CD8-positive, alpha-beta memory T cell (primary cell): ENCODE measurements at places on chromosomes 3 and 15. TPM values are rescaled to one million over a fixed set of nuclear protein-coding genes. Genes with fewer than 3 reads are reported as not detected.

DNA sequence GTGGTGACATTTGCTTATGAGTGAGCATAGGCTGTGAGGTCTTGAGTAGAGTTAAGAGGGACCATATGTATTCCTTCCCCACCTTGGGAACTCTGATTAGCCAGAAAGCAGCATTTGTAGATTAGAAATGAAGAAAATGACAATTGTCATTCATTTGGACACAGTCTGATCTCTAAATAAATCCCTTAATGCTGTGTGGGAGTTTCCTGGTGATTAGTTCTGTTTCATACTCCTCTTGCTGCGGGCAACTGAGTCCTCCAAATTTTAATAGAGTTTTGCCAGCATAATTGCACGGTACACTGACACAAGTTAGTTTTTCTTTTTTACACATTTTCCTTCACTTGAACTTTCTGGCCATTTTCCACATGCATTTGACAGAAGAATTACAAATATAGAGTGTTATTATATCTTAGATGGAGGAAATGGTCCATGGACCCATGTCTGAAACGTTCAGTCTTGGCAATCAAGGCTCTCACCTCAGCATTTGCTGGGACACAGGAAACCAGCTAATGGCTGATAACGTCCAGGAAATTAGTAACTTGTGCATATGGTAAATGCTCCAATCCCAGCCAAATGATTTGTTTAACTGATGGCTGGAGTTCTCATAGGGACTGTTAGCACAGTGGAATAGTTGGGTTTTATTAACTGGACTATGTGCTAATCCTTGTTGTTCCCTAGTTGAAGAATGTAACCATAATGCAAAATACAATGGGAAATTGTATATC lies 321.2 kb downstream of the RBMS3 start:
- no peaks in the 10 kb centered on the region for H3K36me3 ChIP-seq
- DNase-seq, result no peak
- no peaks in the 10 kb centered on the region for H3K27me3 ChIP-seq
- H3K4me3 ChIP-seq, result no peak overlapping the region
- no peaks in the 10 kb centered on the region for H3K4me1 ChIP-seq

Gene THBS1
- total RNA-seq, result 6.6 TPM

Gene HRG
- total RNA-seq, result not detected

DNA sequence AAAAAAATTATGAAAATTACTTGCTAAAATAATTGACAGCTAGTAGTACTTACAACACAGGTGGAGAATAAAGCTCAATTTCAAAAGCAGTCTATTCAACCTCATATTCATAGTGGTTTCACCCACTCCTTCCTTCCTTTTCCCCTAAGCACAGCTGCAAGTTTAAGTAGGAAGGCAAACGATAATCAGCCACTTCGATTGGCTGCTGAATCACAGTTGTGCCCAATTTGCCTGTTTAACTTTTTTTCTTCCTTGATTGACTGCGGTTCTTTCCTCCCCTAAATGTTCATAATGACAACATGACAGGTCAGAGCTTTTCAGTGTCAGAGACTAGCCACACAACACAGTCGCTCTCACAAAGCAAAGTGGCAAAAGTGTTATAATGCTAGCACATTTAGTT lies 468.0 kb upstream of the GBE1 start:
- no peak overlapping the region for H3K27ac ChIP-seq

Gene TLR9
- total RNA-seq, result 0.16 TPM

DNA sequence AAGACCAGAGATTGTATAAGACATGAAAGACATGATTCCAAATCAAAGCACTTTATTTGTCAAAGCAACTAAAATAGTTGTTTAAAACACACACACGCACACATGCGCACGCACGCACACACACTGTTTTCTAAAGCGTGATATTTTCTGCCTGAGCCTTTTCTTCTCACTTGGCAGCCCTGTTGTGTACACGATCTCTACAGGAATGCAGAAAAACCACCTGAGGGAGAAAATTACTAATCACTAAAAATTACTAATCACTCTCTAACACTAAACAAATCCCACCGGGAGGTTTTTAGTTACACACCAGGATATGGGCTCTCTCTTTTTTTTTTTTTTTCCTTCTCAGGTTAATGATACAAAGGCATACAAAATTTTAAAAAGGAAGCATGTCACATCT lies 160.1 kb upstream of the ATP11B start:
- H3K36me3 ChIP-seq, result no peaks in the 10 kb centered on the region
- no peak overlapping the region for H3K4me3 ChIP-seq
- peaks cover 7% of the 10 kb centered on the region for H3K27me3 ChIP-seq
- no peaks in the 10 kb centered on the region for H3K4me1 ChIP-seq

GRCh38 chr15:51709031-51709430 lies 27.7 kb downstream of the SCG3 start:
- no peak for DNase-seq
- no peaks in the 10 kb centered on the region for H3K27me3 ChIP-seq
- H3K4me1 ChIP-seq, result no peaks in the 10 kb centered on the region
- H3K4me3 ChIP-seq, result no peak overlapping the region

GRCh38 chr15:91855684-91856489 lies 2.4 kb downstream of the SLCO3A1 start:
- no peak overlapping the region for H3K4me3 ChIP-seq
- H3K4me1 ChIP-seq, result peaks cover 80% of the 10 kb centered on the region
- no peaks in the 10 kb centered on the region for H3K36me3 ChIP-seq
- no peak overlapping the region for H3K27ac ChIP-seq
- peak; percentile 19 for DNase-seq

DNA sequence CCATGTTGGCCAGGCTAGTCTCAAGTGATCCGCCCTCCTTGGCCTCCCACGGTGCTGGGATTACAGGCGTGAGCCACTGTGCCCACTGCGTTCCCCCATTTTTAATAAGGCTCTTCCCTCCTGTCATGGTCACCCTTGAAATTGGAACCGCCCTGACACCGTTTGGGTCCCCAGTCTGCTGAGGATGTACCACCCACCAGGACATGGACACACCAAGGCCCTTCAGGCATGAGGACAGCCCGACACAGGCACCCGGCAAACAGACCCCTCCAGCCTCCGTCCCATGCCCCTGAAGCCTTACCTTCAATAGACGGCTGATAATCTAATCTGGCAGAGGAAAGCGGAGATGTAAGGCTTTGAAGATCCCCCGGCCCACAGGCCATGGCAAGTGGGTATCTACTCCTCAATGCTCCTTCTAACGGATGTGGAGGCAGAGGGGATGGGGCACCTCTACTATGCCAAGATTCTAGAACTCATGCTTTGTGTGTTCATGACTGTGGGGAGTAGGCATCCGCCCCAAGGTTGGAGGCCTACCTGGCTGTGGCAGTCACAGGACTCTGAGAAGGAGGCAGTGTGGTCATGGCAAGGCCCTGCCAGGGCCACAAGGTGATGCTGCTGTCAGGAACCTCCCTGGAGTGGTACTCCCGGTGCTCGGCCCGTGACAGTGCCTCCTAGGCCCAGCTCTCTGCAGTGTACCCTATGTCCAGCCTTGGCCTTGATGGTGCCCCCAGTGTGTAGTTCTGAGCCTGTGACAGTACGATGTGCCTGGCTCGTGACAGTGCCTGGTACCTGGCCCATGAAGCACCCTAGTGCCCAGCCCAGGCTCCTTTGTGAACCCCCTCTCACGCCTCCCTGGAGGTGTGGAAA lies 18.6 kb upstream of the PRSS50 start:
- no peak overlapping the region for H3K4me3 ChIP-seq
- H3K27me3 ChIP-seq, result no peaks in the 10 kb centered on the region
- DNase-seq, result no peak
- no peaks in the 10 kb centered on the region for H3K36me3 ChIP-seq
- H3K27ac ChIP-seq, result no peak overlapping the region

DNA sequence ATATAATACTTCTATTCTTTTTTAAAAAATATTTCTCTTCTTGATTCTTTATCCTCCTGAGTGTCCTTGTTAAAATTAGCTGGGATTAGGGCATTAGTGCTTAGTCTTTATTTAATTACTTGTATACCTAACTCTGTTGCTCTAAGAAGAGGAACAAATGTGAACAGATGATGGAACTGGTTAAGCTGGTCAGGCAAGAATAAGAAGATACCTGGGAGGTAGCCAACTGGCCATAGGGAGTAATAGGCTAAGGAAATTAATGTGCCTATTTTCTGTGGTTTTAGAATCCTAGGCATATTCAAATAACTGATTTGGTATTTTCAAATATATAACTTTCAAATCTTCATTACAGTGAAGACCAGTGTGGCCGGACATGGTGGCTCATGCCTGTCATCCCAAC lies 54.4 kb downstream of the EIF3J start:
- no peak overlapping the region for H3K27ac ChIP-seq
- no peak overlapping the region for H3K4me3 ChIP-seq
- peaks cover 48% of the 10 kb centered on the region for H3K36me3 ChIP-seq

- H3K27ac ChIP-seq, result no peak overlapping the region
- no peak for DNase-seq
These were observed 18.4 kb downstream of the GCSAM start for GRCh38 chr3:112114576-112115160.

DNA sequence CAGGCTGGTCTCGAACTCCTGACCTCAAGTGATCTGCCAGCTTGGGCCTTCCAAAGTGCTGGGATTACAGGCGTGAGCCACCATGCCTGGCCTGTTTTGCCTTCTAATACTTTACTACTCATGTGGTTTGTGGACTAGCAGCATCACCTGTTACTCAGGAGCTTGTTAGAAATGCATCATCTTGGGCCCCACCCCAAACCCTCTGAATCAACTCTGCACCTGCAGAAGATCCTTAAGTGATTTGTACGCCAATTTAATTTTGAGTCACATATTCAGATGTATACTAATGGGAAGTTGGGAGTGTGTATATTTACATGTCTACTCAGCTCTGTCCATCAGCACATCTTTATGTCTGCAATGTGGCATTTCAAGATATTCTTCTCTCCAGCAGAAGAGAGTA lies 6.1 kb downstream of the TBC1D21 start:
- no peak for DNase-seq
- H3K36me3 ChIP-seq, result no peaks in the 10 kb centered on the region
- H3K4me3 ChIP-seq, result no peak overlapping the region
- no peak overlapping the region for H3K27ac ChIP-seq
- no peaks in the 10 kb centered on the region for H3K27me3 ChIP-seq
- H3K4me1 ChIP-seq, result no peaks in the 10 kb centered on the region

DNA sequence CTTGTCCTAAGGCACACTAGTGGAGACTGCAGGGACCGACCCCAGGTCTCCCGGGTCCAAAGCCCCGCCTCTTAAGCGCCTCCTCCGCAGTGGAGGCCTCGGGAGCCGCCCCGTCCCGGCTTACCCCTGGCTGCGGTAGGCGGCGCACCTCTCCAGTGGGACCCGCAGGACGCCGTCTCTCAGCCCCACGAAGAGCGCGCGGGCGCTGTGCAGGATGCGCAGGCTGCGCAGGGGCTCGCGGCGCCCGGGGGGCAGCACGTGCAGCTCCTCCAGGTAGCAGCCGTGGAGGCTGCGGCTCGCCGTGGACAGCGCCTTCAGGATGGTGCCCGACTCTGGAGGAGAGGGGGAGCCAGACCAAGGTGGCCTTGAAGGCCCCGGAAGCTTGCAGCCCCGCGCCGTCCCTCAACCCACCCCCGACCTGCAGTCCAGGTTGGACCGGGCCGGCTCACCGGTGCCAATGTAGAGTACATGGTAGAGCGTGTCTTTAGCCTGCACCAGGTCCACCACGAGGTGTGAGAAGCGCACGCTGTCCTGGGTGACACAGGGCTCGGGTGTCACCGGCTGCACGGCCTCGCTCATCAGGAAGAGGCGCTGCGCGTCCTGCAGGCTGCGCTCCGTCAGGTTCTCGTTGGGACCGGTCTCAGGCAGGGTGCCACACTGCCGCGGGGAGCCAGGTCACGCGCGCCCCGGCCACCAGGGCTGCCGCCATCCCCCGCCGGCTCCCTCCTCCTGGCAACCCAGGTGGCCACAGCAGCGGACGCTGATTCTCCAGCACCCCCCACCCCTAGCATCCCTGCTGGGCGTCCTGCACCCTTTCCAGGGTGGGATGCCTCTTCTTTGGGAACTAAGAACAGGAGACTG lies 105.5 kb downstream of the SEMA5B start:
- DNase-seq, result no peak
- H3K4me3 ChIP-seq, result no peak overlapping the region
- H3K36me3 ChIP-seq, result no peaks in the 10 kb centered on the region
- H3K4me1 ChIP-seq, result no peaks in the 10 kb centered on the region

Gene SPINK8
- total RNA-seq, result not detected

GRCh38 chr15:60020736-60021135 lies 16.6 kb downstream of the FOXB1 start:
- no peaks in the 10 kb centered on the region for H3K36me3 ChIP-seq
- no peak overlapping the region for H3K4me3 ChIP-seq
- no peak for DNase-seq
- no peak overlapping the region for H3K27ac ChIP-seq
- no peaks in the 10 kb centered on the region for H3K27me3 ChIP-seq
- no peaks in the 10 kb centered on the region for H3K4me1 ChIP-seq

DNA sequence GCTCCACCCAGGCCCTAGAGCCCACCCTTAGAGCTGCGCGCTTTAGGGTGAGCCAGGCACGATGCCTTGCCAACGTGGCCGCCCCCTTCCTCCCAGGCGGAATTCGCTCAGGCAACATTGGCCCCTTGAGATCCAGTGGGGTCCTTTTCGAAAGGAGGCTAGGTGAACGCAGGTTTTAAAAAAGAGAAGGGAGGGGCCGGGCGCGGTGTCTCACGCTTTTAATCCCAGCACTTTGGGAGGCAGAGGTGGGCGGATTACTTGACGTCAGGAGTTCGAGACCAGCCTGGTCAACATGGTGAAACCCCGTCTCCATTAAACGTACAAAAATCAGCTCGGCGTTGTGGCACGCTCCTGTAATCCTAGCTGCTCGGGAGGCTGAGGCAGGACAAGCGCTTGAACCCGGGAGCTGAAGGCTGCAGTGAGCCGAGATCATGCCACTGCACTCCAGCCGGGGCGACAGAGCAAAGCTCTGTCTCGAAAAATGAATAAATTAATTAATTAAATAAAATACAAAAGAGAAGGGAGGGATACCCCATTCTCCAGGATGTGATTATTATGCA lies 984 bp upstream of the RPP25 start:
- peak overlapping the region; percentile 63 for H3K4me3 ChIP-seq
- no peak for DNase-seq
- H3K36me3 ChIP-seq, result no peaks in the 10 kb centered on the region
- H3K27ac ChIP-seq, result no peak overlapping the region
- peaks cover 30% of the 10 kb centered on the region for H3K4me1 ChIP-seq

DNA sequence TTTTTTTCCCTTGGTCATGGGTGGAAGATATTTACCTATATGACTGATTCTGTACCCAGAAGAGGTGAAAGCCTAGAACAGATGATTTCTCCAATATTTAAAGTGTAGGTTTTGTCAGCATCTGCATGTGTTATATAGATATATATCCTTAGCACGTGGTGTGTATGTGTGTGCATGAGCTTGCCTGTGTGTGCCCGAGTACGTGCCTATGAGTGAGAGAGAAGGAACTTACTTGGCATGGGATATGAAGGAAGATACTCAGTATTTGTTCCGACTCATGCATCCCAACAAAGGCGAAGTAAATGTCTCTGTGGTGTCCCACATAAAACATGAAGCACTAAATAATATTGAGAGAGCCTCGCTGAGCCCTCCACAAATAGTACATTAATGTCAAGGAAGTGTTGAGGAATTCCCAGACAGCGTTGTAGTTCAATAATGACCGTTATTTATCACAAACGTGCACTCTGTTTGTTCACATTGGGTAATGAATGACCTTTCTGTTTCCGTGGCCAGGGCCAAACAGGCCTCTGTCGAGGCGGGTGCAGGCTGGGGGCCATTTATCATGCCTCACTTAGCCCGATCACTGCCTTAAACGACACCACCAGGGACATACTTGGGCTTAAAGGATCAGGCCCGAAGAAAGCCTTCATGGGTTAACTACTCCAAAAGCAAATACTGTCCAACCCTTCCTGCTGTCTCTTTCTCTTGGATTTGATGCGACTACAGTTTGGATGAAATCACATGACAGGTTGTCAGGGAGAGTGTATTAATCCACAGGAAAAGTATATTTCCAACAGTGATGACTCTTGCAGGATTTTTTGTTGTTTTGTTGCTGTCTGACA lies 267.7 kb downstream of the PTPRG start:
- no peak for DNase-seq
- H3K36me3 ChIP-seq, result no peaks in the 10 kb centered on the region
- no peaks in the 10 kb centered on the region for H3K4me1 ChIP-seq
- H3K27ac ChIP-seq, result no peak overlapping the region
- no peaks in the 10 kb centered on the region for H3K27me3 ChIP-seq
